ENCODE measurements at places on chromosomes 13 and 19.
A peak's percentile ranks its signal among the peaks of the same experiment; 100 is the strongest.

DNA sequence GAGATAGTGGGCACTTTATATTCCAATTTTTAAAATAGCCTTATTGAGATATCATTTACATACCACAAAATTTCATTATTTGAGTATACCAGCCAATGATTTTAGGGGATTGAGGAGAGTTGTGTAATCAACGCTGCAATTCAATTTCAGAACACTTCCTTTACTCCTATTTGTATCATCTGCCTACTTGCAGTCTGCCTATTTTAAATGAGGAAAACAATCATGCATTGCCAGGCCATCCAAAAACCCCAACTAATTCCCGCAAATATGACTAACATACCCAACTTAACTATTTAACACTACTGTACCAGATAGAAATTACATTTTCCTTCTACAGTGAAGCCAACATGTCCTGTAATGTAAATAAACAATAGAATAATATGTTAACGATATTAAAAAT, 26.7 kb downstream of the CAB39L start:
- no peaks in the 10 kb centered on the region for H3K36me3 ChIP-seq
- H3K4me3 ChIP-seq, result no peak overlapping the region
- peaks cover 6% of the 10 kb centered on the region for H3K4me1 ChIP-seq
- no peak overlapping the region for H3K27ac ChIP-seq
- H3K27me3 ChIP-seq, result no peaks in the 10 kb centered on the region

DNA sequence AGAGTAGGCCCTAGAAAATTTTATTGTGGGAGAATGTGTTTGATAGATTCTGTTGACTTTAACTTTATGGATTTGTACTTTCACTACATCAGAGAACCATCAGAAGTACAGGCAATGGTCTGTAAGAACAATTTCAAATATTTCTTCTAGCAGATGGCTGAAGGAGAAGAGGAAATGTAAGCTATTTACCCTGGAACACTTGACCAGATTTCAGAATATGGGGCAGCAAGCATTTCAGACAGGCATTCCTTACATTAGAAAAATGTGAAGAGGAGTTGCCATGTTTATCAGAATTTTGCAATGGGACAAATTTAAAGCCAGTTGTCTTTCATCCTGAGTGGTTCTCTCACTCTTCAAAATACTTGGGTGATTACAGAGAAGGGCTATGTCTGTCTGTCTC, 7.5 kb downstream of the FRY start:
- no peaks in the 10 kb centered on the region for H3K27me3 ChIP-seq
- peaks cover 34% of the 10 kb centered on the region for H3K4me1 ChIP-seq
- no peak overlapping the region for H3K27ac ChIP-seq
- H3K4me3 ChIP-seq, result no peak overlapping the region
- no peak for DNase-seq
- no peaks in the 10 kb centered on the region for H3K36me3 ChIP-seq

DNA sequence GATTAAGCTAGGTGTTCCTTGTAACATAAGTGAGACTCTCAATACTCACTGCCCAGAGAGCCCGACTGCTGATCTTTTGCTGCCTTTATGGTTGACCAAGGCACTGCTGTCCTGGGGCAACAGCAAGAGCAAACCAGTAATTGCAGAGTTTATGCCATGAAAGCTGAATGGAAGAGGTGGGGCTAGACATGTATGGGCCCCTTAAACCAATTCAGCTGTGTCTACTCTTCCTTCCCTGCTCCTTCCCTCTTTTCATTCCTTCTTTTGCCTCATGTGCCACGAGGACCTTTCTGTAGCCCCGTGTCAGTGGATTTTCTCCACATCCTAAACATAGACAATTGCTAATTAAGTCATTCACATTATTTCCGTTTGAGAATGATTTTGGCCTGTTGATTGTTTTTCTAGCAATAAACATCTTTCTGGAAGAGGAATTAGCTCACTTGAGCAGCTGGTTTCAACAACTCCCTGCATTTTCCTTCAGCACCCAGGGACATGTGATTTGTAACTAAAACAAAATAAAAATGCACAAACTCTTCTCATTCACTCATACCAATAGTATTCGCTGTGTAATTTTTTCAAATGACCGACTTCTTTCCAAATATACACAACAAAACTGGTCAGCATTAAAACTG, 40.5 kb downstream of the RAP2A start:
- H3K36me3 ChIP-seq, result no peaks in the 10 kb centered on the region
- DNase-seq, result no peak
- peaks cover 3% of the 10 kb centered on the region for H3K27me3 ChIP-seq
- H3K4me1 ChIP-seq, result peaks cover 3% of the 10 kb centered on the region

DNA sequence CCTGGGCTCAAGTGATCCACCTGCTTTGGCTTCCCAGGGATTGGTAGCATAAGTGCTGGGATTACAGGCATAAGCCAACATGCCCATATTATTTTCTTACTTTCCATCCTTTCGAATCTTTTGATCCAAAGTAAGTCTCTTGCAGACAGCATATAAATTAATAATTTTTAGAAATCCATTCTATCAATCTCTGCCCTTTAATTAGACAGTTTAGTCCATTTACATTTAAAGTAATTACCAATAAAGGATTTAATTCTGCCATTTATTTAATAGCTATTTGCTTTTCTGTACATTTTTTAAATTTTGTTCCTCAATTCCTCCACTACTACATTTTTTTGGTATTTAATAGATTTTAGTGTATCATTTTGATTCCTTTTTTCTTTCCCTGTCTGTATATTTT, 7.3 kb upstream of the URI1 start:
- no peaks in the 10 kb centered on the region for H3K36me3 ChIP-seq
- no peaks in the 10 kb centered on the region for H3K4me1 ChIP-seq
- peaks cover 10% of the 10 kb centered on the region for H3K27me3 ChIP-seq
- H3K4me3 ChIP-seq, result no peak overlapping the region
- DNase-seq, result no peak

DNA sequence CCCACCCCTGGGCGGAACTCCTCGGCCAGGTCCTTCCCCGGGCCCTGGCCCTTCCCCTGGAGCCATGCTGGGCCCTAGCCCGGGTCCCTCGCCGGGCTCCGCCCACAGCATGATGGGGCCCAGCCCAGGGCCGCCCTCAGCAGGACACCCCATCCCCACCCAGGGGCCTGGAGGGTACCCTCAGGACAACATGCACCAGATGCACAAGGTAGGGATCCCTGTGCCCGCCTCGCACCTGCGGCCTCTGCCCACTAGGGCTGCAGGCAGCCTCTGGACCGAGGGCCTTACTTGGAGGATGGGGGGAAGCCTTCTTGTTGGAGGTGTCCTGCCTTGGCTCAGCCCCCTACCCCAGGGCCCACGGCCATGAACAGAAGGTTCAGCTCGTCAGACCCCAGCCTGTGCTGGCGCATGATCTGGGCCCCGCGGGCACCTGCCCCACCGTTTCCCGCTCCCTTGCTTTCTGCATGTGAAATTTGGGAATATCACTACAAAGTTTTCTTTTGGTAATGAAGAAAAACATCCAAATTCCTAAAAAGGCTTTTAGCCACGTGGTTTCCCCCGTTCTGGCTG, 23.4 kb downstream of the SMARCA4 start:
- no peak overlapping the region for H3K4me3 ChIP-seq
- H3K27me3 ChIP-seq, result no peaks in the 10 kb centered on the region
- H3K27ac ChIP-seq, result no peak overlapping the region
- no peak for DNase-seq
- peaks cover 50% of the 10 kb centered on the region for H3K36me3 ChIP-seq

DNA sequence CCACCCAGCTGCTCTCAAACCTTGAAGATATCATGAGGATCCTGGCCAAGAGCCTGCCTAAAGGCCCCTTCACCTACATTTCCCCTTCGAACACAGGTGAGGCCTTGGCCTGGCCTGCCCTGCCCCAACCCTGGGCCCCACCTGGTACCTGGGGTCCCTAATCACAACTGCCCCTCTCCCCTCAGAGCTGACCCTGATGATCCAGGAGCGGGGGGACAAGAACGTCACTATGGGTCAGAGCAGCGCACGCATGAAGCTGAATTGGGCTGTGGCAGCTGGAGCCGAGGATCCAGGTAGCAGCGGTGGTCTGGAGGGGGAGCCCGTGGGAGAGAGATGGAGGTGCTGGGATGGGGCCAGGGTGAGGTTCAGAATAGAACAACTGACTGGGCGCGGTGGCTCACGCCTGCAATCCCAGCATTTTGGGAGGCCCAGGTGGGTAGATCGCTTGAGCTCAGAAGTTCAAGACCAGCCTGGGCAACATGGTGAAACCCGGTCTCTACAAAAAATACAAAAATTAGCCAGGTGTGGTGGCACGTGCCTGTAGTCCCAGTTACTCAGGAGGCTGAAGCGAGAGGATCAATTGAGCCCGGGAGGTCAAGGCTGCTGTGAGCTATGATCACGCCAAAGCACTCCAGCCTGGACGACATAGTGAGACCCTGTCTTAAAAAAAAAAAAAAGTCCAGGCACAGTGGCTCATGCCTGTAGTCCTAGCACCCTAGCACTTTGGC, 17.5 kb downstream of the DDX39A start:
- no peak overlapping the region for H3K4me3 ChIP-seq
- H3K36me3 ChIP-seq, result peaks cover 69% of the 10 kb centered on the region
- peaks cover 24% of the 10 kb centered on the region for H3K4me1 ChIP-seq
- H3K27ac ChIP-seq, result peak overlapping the region; percentile 85
- DNase-seq, result no peak

- H3K27me3 ChIP-seq, result peaks cover 2% of the 10 kb centered on the region
- H3K36me3 ChIP-seq, result no peaks in the 10 kb centered on the region
- no peak overlapping the region for H3K27ac ChIP-seq
- no peaks in the 10 kb centered on the region for H3K4me1 ChIP-seq
Observed at GRCh38 chr19:30552593-30552992, 180.4 kb downstream of the ZNF536 start.

GRCh38 chr19:18733196-18733647, 49.7 kb downstream of the CRTC1 start:
- H3K4me3 ChIP-seq, result no peak overlapping the region
- no peak overlapping the region for H3K27ac ChIP-seq
- H3K27me3 ChIP-seq, result no peaks in the 10 kb centered on the region
- peaks cover 9% of the 10 kb centered on the region for H3K36me3 ChIP-seq
- DNase-seq, result no peak

GRCh38 chr13:74883834-74884233, 598.1 kb downstream of the TBC1D4 start:
- H3K4me3 ChIP-seq, result no peak overlapping the region
- no peaks in the 10 kb centered on the region for H3K27me3 ChIP-seq
- no peak for DNase-seq

GRCh38 chr19:23913931-23914330, 755 bp upstream of the ZNF726 start:
- H3K27ac ChIP-seq, result no peak overlapping the region
- peaks cover 2% of the 10 kb centered on the region for H3K36me3 ChIP-seq
- H3K4me1 ChIP-seq, result peaks cover 10% of the 10 kb centered on the region

- DNase-seq, result peak; percentile 60
- peak within 1 kb of the TSS; percentile 95 for H3K4me3 ChIP-seq
- H3K4me1 ChIP-seq, result peaks cover 50% of the 10 kb centered on the region
- peaks cover 37% of the 10 kb centered on the region for H3K36me3 ChIP-seq
- no peaks in the 10 kb centered on the region for H3K27me3 ChIP-seq
Observed at GRCh38 chr19:53192771-53193534, at the start of gene ZNF665. Gene ZNF665, minus strand, starts transcription at chr19:53193358. Its CDS starts 10,460 bp downstream, at chr19:53182898.

Measured in activated B cell treated with CpG ODN at 0.5 μM for 24 hours (primary cell).